Activated CD4-positive, alpha-beta T cell treated with anti-CD3 and anti-CD28 coated beads for 1 hour (primary cell): ENCODE measurements at places on chromosomes 16 and 17.

DNA sequence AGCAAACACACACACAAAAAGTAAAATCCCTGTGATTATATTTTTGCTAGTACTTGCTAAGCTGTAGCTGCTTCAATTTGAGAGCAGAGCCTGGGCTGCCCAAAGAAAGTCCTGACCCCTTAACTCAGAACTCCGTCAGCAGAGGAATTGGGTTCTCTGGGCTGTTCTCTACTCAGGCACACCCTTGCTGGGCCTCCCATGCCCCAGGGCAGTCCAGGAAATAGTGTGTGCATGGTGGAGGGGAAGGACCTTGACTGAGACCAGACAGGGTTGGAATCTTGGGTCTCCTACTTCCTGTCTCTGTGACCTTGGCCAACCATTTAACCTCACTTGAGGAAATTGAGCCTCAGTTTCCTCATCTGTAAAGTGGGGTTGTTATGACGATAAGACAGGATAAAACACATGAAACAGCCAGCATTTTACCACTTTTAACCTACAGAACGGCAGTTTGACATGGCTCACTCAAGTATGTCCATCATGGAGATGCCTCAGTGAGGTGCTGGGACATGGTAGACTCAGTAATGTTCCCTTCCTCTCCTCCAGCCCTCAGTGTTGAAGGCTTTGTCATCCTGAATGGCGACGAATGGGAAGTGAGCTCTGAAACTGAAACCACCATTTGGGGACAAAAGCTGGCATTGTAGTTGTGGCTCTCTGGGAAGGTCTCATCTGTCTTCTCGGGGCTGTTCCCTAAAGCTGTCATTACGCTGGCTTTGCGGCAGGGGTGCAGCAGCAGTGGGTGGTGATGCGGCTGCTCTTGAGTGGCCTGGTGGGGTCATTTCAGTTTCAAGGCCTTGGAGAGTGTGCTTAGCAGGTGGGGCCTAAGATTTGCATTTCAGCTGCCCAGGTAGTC is 74.9 kb downstream of the CMIP start:
- DNase-seq = no peak

- DNase-seq = no peak
Observed at GRCh38 chr16:14198572-14198971, 127.5 kb downstream of the MRTFB start.

DNA sequence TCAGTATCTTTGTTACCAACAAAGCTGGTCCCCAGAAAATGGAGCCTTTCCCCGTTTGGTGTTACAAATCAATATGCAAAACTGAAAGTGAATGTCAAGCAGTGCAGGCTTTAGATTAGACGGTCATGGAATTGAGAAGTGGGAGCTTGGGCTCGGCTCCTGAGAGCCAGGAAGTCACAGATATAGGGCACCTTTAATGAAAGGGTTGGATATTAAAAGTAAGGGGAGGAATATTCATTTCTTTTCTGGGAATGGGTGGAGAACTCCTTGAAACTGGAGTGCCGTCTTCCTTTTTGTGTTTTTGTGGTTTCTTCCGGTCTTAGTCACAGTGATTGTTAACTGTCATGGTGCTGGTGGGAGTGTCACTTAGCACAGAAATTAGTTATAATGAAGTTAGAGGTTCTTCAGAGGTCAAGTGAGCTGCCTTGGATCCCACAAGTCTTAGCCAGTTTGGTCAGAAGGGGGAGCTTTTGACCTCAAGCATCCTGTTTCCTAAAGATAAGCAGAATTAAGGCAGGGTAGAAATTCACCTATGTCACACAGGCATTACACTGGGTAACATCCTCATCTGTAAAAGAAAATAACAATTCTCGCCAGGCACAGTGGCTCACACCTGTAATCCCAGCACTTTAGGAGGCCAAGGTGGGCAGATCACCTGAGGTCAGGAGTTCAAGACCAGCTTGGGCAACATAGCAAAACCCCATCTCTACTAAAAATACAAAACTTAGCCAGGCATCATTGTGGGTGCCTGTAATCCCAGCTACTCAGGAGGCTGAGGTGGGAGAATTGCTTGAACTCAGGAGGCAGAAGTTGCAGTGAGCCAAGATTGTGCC is 9.6 kb upstream of the EIF1 start:
- DNase-seq = peak; percentile 29

GRCh38 chr16:84749815-84750214 is 50.0 kb downstream of the USP10 start:
- no peak for DNase-seq

DNA sequence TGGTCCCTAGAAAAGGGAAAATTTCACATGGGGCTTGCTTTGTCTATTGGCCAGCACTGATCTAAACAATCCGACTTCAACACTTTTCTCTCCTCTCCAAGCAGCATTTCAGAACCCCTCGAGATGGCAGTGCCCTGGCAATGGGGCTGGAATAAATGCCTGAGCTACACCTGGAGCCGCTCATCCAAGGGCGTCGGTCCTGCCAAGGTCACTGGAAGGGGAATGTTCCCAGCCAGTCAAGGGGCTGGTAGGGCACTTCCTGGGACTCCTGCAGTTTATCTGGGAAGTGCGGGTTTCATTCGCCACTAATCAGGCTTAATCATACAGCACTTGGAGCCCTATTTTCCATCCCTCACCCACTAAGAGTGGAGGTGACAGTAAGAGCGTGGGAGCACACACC is 17.1 kb downstream of the MEAK7 start:
- no peak for DNase-seq

DNA sequence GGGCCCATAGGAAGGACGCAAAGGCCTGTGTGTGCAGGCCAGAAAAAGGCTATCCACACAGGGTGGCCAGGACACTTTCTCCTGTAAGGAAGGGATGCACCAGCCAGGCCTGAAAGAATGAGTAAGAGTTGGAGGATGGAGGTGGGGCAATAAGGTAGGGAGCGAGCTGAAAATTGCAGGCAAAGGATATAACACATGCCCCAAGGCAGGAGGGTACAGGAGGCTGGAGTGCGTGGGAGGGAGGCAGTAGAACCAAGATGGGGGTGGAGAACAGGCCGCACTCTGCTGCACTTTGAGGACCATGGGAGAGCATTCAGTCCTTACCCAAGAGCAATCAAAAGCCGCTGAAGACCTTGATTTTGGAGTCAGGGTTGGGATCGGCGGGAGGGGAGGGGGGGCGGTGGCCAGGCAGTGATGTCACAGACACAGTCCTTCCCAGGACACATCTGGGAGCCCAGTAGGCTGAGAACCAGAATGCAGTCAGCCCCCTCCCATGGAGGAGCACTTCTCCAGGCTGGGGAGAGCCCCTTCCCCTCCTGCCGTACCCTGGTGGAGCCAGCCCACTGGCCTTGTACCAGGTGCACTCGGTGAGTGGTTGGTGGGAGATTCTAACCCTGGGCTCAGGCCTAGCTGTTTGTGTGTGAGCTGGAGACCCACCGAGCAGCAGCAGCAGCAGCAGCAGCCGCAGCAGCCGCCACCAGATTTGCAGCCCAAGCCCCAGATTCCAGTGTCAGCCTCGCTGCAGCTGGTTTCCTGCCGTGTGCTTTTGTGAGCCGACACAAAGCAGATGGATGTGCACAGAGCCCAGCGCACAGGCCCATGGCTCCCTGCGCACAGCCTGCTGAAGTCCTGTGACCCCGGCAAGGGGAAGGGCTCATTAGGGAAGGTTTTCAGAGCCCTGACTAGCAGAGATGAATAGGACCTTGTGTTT is 17.5 kb downstream of the ANKRD40 start:
- DNase-seq = no peak

- DNase-seq = no peak
Observed at GRCh38 chr17:28338056-28338768, 2.7 kb downstream of the TNFAIP1 start.

GRCh38 chr16:17360693-17361122 is 110.1 kb downstream of the XYLT1 start:
- no peak for DNase-seq

- DNase-seq = no peak
Observed at GRCh38 chr17:51398128-51398525, 137.8 kb downstream of the UTP18 start.

GRCh38 chr17:49965524-49965909 is 3.5 kb upstream of the DLX4 start:
- DNase-seq = no peak
